ENCODE measurements at places on chromosomes 7 and 10.

DNA sequence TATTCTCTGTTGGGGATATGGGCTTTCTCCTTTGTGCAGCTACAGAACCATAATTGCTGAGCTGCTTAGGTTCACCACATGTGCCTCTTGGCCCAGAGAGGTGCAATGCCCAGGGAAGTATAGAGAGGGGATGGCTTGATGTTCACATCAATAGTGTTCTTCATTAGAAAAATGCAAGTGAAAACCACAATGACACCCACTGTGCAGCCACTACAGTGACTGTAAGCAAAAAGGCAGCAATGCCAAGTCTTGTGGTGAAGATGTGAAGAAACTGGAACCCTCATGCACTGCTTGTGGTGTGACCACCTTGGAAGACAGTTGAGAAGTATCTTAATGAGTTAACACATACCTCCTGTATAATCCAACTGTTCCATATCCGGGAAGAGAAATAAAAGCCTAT, 318.9 kb upstream of the ZMIZ1 start:
- DNase-seq, result no peak

DNA sequence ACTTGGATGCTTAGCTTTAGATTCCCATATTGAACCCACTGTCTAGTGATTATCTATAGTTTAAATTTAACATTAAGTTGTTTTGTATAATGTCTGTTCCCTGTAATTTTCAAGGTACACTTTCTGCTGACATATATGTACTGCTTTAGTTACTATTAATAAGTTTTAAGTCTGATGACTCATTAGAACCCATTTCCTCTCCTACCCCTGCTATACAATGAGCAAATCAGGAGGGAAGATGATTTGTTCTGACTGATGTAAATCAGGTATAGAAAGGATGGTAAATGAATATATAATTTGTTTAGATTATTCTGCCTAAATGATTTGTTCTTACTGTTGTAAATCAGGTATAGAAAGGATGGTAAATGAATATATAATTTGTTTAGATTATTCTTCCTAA, 691.8 kb downstream of the NXPH1 start:
- no peak for DNase-seq

DNA sequence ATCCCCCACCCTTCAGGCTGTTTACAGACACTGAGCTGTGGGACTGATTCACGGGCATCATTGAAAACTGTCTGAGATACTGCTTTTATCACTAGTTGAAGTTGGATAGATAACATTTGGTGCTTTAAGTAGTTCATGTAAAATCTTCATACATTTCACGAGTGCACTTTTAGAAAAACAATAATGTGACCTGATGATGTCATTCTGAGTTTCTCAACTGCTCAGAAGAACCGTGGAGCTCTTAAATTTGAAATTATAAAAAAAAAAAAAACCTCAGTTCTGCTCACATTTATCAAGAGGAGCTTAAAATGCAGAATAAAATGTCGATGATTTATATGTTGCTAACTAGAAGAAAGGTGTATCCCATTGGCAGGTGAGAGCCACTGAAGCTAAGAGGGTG, 81.5 kb downstream of the GALNT11 start:
- no peak for DNase-seq

DNA sequence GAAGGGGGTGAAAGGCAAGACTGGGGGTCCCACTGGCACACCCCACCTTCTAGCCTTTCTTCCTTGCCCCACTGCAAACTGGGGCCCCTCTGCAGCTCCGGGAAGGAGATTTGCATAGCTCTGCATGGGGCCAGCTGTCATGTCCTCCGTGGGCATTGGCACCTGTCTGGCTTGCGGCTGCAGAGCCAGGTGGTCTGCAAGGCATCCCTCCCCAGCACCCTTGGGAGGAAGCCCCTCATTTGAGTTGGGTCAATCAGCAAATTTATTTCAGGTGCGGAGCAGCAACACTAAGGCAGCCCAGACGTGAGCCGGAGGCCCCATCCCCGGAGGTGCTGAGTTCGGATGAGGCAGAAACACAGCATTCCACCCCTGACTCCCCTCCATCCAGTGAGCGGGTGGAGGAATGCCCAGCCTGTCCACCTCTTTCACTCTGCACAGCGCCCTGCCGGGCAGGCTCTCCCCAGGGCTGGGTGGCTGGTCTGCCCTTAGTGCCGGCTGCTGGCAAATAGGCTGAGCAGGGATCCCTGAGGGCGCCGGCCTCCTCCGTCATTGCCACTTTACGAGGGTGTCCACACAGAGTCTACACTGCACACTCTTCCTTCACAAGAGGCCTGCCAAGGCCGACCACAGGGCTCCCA, 143.2 kb downstream of the TCERG1L start:
- DNase-seq, result no peak

- no peak for DNase-seq
Measured at GRCh38 chr10:130931256-130931655, 380.3 kb downstream of the TCERG1L start.

GRCh38 chr7:73742753-73743641, 4.4 kb upstream of the ABHD11 start:
- no peak for DNase-seq

DNA sequence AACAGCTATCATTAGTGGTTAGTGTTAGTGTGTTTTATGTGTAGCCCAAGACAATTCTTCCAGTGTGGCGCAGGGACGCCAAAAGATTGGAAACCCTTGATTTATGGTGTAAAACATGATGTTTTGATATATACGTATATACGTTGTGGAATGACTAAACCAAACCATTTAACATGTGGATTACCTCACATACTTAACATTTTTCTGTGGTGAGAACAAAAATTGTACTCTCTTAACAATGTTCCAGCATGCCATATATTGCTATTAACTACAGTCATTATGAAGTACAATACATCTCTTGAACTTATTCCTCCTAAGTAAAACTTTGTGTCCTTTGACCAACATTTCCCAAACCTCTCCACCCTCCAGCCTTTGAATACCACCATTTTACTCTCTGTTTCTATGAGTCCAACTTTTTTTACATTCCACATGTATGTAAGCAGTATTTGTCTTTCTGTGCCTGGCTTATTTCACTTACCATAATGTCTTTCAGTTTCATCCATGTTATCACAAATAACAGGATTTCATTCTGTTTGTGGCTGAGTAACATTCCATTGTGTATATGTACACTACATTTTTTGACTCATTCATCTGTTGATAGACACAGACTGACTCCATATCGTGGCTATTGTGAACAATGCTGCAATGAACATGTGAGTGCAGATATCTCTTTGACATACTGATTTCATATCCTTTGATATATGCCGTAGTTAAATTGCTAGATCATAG, 42.2 kb upstream of the MAGI2 start:
- no peak for DNase-seq

GRCh38 chr7:141460781-141461715, 90.2 kb upstream of the AGK start:
- no peak for DNase-seq

DNA sequence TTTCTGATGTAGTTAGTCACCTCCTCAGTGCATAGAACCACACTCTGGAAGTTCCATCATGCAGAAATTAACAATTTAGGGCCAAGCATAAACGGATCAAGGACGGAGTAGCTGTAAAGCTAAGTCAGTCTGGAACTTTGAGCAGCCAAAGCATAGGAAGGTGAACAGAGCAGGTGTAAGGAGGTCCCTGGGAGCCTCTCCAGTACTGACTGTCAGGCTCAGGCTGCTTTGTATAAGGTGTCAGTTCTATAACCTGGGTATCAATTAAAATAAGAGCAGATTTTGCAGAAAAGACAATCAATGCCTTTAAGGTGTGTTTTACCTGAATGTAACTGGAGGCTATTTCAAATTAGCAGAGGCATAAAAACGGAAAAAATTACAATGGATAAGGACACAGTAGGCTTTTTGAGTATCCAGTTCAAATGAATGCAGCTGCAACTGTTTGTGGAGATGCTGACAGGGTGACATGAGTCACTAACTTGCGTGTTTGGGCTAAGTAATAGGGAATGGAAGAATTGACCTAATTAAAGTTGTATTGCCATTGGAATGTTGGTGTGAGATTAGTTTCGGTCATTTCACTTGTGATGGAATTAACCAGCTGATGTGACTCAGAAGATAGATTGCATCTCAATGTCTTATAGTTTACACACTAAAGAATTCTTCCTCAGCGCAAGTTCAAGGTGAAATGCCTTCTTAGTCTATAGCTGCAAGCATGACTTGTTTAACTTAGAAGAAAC, 417.9 kb upstream of the CNTNAP2 start:
- DNase-seq, result no peak

DNA sequence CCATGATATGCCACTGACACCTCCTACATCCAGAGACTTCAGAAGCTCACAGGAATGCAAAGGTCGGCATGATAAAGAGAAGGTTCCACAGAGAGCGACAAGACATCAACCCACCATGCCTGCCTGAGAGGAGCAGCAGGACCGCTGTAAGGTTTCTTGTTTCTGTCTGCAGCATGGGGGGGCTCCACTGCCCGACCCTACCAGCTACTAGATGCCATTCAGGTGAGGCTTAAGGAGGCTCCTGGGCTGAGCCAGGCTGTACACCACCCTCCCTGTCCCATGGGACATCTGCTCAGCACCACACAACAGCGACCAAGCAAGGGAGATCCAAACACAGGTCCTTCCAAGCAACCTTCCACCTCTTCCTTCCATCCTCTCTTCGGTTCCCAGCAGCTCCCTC, 234.6 kb downstream of the TNS3 start:
- no peak for DNase-seq

- no peak for DNase-seq
Measured at GRCh38 chr7:114759347-114760062, 162.4 kb upstream of the MDFIC start.

GRCh38 chr10:117163954-117164548, 26.0 kb upstream of the VAX1 start:
- no peak for DNase-seq

- DNase-seq, result no peak
Measured at GRCh38 chr10:63409465-63410027, 56.2 kb downstream of the JMJD1C start.

- no peak for DNase-seq
Measured at GRCh38 chr10:129641982-129642381, 174.9 kb downstream of the MGMT start.

DNA sequence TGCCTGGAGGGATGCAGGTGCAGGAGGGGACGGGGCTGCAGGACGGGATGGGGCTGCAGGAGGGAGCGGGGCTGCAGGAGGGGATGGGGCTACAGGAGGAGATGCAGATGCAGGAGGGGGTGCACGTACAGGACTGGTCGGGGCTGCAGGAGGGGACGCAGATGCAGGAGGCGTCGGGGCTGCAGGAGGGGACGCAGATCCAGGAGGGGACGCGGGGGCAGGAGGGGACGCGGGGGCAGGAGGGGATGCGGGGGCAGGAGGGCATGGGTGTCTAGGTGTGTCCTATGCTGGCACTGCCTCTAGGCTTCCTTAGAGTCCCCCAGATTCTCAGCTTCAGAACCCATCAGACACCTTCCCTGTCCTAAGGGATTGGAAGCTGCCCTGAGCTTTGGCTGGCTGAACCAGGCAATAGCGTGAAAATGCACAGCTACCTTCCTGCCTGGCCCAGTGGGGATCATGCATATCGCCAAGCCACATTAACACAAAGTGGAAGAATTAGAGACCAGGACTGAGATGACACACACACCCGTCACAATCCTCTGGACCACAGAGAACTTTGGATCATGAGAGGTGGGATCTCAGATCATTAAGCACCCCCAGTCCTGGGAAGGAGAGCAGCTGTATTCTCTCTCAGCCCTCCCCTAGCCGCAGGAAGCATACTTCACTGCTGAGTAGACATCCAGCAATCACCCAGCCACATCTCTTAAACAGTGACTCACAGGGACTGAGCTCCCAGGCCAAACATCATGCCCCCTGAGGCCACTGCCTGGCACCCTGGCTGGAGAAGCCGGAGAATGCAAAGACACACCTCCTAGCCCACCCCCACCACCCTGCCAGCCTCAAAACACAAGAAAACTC, 67.3 kb downstream of the VWA2 start:
- no peak for DNase-seq

GRCh38 chr7:126445991-126446390, 806.8 kb downstream of the GRM8 start:
- DNase-seq, result no peak

- no peak for DNase-seq
Measured at GRCh38 chr10:12902851-12903358, 98.6 kb downstream of the CCDC3 start.

DNA sequence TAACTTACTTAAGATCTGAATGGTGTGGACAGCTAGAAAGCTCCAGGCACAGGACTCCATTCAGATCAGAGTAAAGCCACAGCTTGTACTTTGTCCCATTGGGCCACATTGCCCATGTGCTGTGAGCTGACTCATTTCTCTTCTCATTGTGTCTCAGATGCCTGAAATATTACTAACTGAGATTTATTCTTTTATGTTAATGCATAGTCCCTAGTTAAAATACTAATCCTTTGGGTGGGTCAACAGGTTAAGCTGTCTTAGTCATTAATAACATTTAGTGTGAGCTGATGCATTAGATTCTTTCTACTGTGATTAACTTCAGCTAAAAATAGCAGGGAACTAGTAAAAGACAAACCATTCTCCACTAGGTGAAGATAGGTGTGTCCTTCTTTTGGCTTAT, 104.7 kb upstream of the ARMC3 start:
- no peak for DNase-seq

DNA sequence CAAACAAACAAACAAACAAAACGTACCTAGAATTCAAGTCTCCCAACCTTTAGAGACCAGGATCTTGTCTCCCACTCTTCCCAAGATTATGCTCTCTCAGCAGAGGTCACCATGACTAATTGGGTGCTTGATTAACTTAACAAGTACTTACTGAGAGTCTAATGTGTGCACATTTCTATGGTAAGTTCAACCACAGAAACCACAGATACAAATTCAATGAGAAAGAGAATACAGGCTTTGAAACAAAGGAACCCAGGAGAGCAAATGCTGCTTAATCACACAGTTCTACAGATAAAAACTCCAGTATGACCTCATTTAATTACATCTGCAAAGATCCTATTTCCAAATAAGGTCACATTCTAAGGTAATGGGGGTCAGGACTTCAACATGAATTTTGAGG, 142.8 kb downstream of the DNAJC1 start:
- no peak for DNase-seq

DNA sequence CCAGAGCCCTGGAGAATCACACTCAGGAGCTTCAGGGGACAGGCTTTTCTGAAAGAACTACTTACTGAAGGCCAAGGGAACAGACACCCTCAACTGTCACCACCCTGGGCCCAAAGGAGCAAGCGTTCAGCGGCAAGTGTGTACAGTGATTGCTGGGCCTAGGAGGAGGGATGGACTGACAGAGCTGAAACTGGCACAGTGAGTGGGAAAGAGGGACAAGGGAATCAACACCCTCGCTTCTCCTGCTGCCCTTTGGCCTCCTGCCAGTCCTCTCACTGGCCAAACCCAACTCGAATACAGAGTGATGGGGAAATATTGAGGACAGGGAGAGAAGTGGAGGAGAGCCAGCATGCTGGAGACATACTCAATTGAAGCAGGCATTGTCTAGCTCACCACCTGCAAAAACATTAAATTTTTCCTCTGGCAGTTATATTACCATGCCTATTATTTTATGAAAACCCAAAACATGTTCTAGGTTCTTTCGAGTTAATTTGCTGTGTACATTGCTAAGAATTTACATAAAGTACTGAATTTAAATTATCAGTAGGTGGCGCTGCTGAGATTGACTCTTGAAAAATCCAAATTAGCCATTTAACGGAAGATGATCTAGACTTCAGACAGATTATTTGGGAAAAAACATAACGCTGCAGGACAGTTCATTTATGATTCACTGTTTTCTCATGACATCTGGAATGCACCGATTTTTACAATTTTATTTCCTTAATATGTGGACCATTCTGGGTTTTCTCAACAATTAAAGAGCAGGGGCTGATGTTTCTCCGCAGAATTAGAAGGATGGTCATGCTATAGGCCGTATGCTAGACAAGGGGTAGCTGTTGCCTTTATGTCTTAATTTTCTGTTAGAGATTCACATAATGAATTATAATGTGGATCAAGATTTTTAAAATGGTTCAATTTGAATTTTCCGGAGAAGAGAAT, 14.7 kb upstream of the TMEM236 start:
- DNase-seq, result no peak
